ENCODE measurements at places on chromosomes 16 and 17. TPM values are rescaled to one million over a fixed set of nuclear protein-coding genes. Genes with fewer than 3 reads are reported as not detected.

GRCh38 chr17:42203354-42203753 is 9.1 kb upstream of the GHDC start:
- DNase-seq = no peak

DNA sequence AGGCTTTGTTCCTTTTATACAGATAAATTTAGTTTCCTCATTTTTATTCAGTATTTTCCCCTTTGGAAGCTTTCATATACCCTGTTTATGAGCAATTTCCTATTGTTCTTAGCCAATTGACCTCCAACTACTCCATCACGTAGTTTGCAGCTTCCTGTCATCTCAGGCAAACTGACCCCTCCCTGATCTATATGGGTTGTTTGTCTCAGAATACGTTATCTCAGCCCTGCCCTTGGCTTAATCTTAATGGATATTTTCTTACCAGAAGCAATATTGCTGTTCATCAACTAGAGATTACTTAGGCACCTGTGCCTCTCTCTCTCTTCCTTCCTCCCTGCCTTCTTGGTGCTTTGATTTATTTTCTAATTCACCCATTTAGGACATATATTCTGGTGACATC is 81.2 kb downstream of the ZNF18 start:
- no peak for DNase-seq

DNA sequence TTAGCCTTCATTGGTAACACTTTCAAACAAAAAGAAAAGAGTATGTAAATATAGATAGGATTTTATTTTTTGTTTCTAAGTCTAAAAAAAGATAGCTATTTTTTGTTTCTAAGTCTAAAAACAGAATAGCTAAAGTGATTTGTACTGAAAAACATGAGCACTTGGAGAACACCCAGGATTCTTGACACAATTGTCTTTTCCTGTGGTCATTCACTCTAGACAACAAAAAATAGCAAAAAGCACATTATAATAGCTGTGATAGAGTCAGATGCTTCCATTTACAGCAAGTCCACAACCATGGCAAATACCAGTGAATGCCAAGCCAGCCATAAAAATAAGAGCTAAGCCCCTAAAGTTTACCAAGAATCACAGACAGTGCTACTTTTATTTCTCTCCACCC is 36.7 kb downstream of the SKAP1 start:
- no peak for DNase-seq

DNA sequence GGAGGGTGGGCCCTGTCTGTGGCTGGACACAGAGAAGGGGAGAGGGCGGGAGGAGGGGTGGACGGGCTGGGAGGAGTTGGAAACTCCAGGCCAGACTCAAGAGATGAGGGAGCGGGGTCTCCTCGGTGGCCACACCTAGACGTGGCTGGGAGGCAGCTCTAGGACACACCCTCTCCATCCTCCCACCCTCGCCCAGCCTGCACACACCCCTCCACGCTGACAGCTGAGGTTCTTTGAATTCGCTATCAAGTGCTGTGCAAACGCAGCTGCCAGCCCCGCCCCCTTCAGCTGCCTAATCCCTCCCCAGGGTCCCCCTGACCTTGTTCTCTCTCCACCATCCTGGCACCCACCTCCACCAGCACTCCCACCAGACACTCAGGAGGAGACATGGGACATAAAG is 48.7 kb downstream of the DNAH17 start:
- no peak for DNase-seq

GRCh38 chr16:67504031-67505021 is 21.0 kb upstream of the AGRP start:
- no peak for DNase-seq

NOD2 gene
- 1.5 TPM for total RNA-seq

PRR35 gene
- not detected for total RNA-seq

- DNase-seq = no peak
Measured at GRCh38 chr16:3963203-3963602, 82.7 kb upstream of the CREBBP start.

DNA sequence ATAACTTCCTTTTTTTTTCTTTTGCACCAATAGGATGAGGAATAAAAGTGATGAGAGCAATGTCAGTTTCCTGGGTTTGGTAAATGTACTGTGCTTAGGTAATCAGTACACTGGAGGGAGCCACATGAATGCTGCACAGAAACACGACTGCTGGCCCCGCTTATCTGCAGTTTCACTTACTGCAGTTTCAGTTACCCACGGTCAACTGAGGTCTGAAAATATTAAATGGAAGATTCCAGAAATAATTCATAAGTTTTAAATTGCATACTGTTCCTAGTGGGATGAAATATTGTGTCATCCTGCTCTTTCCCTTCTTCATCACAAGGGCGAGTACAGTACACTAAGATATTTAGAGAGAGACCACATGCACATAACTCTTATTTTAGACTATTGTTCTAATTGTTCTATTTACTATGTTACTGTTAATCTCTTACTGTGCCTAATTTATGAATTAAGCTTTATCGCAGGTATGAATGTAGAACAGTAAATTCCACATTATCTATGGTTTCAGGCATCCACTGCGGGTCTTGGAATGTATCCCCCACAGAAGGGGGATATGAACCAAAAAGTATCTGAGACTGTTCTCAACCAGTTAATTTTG is 6.4 kb upstream of the LGALS3BP start:
- no peak for DNase-seq

DNA sequence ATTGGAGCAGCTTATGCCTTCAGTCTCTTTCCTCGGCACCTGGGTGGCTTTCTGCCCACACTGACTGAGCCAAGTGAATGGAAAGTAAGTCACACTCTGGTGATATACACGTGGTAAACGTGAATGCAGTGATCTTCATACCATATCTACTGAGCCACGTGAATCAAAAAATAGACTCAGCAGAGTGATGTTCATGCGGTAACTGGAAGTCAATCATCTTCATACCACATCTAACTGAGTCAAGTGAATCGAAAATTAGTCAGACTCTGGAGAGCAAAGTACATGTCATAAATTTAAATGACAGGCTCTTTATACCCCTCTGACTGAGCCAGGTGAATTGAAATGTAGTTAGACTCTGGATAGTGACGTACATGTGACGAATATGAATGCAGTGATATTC is 47.1 kb upstream of the ARL4D start:
- no peak for DNase-seq

DNA sequence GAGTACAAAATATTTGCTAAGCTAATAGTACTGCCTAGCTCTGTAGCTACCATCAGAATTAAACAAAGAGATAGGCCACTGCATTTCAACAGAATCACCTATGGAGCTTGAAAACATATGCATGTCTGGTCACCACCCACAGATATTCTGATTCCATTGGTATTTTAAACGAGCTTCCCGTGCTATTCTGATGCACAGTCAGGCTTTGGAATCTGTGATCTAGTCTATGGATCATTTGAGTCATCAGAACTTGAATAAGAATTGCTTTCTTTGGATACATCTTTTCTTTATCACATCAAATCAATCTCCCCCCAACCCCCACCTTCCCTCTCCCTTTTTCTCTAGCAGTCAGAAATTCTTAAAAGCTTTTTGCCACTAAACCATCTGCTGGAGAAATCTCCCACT is 124.7 kb downstream of the NPIPB5 start:
- DNase-seq = no peak

CCDC200 gene
- total RNA-seq = not detected

KRTAP9-8 gene
- not detected for total RNA-seq

DNA sequence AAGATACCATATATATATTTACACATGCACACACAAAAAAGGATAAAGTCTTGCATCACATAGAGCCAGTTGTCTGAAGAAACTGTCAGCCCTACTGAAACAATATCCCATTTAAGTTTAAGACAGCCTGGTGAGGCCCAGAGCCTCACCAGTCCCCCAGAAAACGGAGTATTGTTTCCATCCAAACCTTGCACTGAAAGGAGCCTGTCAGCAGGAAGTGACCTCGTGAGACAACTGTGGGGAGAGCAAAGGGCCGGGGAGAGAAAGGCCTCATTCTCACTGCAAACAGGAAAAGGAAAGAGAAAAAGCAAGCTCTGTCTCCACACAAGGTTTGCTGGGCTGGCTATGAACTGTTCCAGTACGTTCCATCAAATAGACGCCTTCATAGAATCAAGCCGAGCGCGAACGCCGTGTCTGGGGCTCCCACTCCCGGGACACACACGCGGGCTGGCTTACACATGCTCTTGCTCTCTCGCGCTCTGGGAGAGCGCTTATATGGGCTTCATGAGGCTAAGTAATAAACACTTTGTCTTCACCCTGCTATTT is 44.4 kb upstream of the ZFHX3 start:
- no peak for DNase-seq

DNA sequence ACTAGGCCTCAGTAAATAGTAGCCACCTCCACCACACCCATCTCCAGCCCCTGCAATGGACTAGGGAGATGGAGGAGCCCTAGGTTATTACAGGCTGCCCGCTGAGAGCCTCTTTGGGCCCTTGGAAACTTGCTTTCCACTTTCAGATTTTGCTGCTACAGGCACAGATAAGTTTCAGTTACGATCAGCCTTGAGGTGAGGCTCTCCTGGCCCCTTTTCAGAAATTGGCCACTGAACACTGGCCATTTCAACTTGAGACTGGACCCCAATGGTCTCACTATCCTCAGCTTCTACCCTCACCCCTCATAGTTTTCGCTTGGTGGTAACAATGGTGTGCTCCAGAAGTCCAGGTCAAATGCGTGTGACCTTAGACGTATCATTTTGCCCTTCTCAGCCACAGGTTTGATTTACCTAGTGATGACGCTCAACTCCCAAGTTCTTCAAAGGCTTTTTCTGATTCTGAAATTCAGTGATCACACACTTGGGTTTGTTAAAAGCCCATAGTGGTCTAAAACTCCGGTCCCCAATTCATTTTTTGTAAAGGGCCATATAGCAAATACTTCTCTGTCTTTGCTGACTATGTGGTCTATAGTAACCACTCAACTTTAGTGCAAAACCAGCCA is 1.0 kb downstream of the PMM2 start:
- no peak for DNase-seq

DNA sequence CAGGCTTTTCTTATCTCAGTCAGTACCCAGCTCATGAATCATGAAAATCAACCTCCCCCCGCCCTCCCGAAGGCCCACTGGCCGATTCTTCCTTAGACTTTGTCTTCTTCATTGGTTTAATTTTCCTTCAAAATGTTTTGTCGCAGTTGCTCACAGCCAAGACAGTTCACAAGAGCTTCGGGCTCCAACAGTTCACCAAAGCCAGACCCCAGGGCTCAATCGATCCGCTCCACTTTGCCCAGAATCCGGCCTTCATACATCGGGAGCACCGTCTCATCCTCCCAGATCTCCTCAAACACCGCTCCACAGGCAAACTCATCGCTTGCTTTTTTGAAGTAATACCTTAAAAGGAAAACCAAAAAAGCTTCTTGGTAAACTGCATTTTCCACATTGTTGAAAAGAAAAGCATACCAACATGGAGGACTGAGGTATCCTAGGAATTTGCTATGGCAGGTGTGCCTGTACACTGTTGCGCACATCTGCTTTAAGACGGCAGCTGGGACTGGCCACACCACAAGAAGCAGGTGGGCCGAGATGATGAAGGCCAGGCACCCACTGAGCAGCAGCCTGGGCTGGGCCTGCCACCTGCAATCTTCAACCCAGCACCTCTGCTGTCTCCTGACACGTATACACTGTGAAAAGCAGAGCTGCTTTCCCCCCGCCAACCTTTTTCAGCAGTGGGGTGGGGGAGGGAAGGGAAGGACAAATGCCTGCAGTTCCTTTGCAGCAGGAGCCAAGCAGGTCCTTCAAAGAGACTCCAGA is 31.5 kb downstream of the AXIN2 start:
- DNase-seq = no peak

DNA sequence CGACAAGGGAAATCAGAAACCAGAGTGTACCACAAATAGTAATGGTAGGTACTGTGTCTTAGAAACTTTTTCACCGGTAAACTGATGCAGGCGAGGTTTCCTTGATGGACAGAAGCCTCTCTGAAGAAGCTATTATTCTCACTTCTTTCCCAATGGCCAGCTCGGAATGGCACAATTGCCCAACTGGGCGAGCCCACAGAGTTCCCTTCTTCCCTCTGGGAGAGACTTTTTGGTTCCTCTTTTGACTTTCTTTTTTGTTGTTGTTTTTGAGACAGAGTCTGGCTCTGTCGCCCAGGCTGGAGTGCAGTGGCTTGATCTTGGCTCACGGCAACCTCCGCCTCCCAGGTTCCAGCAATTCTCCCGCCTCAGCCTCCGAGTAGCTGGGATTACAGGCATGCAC is 16.9 kb downstream of the SLC43A2 start:
- no peak for DNase-seq

- no peak for DNase-seq
Measured at GRCh38 chr17:57953219-57953618, 2.0 kb downstream of the CUEDC1 start.

GRCh38 chr17:50697062-50697461 is 10.7 kb downstream of the ANKRD40 start:
- DNase-seq = no peak

DNA sequence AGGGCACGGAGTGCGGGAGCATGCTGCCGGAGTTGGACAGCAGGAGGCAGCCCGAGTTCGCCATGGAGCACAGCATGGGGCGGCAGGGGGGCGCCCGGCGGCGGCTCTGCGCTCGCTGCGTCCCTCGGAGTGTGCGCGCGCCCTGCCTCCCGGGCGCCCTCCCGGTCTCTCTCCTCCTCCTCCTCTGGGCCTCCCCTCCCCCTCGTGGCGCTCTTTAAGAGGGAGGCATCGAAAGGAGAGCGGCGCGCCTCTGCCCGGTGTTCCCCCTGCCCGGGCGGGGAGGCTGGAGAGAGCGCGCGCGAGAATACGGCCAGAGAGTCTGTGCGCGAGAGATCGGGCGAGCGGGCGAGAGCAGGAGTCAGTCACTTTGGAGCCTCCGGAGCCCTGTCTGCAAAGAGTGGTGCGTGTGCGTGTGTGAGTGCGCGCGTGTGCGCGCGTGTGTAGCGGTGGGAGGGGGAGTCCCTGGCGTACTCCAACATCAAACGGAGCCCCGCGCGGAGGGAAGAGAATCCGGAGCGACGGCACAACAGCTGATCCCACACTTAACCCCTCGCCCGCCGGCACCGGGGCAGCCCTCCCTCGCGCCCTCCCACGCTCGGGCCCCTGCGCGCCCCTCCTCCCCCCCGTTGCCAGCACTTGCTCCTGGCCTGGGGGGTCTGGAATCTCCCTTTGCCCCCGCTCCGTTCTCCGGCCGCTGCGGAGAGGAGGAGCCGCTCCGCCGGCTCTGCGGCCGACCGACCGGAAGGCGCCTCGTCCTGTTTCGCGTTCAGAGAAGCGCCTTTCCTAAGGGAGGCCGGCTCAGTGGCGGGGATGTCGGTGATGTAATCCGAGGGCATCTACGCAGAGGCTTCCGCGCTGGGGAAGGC is 108.9 kb downstream of the ENGASE start:
- DNase-seq = no peak

LDAF1 gene
- 89.8 TPM for total RNA-seq
